Activated T-cell treated with anti-CD3 and anti-CD28 coated beads for 24 hours (primary cell): ENCODE measurements at places on chromosomes 7 and 10.

DNA sequence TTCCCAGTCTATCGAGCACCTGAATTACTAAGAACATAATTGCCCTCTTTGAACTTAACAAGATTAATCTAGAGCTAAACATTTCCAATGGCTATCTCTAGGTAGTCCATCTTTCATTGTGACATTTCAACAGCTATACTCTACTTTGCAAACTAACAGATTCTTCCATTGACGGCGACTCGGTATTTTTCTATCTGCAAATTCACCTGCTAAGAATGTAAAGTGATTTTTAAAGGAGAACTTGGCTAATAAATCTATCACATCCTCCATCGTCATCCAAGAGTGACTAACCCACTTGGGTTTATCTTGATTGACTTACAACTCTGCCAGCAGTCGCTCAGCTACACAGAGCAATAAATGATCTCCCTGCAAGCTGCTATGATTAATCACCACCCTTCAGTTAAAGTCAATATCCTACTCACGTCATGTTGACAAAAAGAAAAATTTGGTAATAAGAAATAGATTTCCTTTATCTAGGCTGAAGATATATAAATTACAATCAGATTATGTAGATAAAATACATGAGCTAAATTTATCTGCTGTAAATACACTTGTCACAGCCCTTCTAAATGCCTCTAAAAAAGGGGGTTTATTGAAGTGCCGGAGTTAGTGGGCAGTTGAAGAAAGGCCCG, 99.5 kb downstream of the SFMBT2 start:
- DNase-seq: no peak

GRCh38 chr7:139242741-139243281, 11.8 kb downstream of the UBN2 start:
- DNase-seq: no peak

DNA sequence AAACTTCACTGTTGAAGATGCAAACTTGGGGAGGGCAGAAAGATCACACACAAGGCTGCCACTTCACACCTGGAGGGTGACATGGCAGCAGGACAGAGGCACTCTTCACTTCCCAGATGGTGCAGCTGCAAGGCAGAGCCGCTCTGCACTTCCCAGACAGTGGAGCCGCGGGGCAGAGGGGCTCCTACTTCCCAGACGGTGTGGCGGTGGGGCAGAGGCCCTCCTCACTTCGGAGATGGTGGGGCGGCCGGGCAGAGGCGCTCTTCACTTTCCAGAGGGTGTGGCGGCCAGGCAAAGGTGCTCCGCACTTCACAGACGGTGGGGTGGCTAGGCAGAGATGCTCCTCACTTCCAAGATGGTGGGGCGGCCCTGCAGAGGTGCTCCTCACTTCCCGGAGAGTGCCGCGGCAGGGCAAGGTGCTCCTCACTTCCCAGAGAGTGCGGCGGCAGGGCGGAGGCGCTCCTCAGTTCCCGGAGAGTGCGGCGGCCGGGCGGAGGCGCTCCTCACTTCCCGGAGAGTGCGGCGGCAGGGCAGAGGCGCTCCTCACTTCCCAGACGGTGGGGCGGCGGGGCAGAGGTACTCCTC, 58.3 kb upstream of the PPP1R9A start:
- DNase-seq: no peak

- DNase-seq: no peak
Measured at GRCh38 chr10:74233281-74233680, 82.3 kb downstream of the ADK start.

- DNase-seq: no peak
Measured at GRCh38 chr10:70535001-70535400, 56.4 kb downstream of the PALD1 start.

- no peak for DNase-seq
Measured at GRCh38 chr10:102322914-102323313, 72.6 kb upstream of the NFKB2 start.

- no peak for DNase-seq
Measured at GRCh38 chr10:110967009-110967630, 47.7 kb downstream of the SHOC2 start.

DNA sequence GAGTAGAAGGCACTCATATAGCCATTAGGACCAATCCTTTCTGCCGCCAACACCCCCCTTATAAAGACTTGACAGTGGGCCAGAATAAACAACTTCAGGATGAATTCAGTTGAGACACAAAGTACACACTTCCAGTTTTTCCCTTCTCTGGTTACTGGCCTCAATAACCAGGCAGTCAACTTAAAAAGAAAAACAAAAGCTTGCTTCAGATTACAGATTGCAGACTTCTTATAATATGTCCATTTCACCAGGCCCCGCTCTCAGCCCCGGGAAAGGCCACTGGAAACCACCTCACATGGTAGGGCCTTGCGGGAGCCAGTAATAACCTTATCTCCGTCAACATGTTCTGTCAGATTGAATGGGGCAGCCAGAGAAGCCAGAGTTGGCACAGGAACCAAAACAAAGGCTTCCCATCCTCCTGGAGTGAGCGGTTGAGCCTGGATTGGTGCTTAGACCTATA, 108.8 kb downstream of the EGFR start:
- no peak for DNase-seq

- no peak for DNase-seq
Measured at GRCh38 chr10:87101996-87102395, 7.0 kb downstream of the SHLD2 start.

GRCh38 chr10:87850742-87851205, 12.6 kb downstream of the KLLN start:
- peak; percentile 29 for DNase-seq

GRCh38 chr7:16060502-16060901, 360.8 kb downstream of the CRPPA start:
- DNase-seq: no peak

GRCh38 chr7:47361746-47362215, 220.1 kb downstream of the TNS3 start:
- peak; percentile 9 for DNase-seq

DNA sequence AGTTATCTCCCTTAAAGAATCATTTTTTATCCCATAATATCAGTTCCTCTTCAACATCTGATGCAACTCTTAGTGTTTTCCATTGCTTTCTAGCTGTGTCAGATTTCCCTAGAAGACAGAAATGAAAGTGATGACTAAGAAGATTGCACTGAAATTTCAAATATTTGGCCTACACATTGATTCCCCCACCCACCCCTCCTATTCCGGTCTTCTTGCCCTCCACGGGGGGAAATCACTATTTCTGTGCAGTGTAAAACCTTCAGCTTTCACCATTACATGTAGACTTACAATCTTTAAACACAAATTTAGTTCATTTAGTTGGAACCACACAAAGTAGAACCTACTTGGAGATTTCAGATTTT, 63.7 kb upstream of the IL6 start:
- DNase-seq: no peak

- no peak for DNase-seq
Measured at GRCh38 chr10:5136468-5137087, 42.4 kb downstream of the AKR1C3 start.

DNA sequence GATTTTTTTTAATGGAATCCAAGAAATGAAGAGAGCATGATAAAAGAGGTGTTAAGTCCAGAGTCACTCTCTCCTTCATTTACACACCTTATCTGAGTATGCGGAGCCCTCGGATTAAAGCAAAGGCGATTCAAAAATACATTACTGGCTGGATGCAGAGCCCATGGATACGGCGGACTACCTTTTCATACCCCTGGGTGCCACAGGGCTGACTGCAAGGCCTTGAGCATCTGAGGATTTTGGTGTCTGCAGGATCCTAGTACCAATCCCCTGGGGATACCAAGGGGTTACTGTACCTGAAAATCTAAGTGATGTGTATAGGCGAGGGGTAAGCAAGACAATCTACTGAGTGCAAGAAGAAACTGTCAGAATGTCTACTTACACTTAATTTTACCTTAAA, 20.5 kb downstream of the PIP4K2A start:
- no peak for DNase-seq

DNA sequence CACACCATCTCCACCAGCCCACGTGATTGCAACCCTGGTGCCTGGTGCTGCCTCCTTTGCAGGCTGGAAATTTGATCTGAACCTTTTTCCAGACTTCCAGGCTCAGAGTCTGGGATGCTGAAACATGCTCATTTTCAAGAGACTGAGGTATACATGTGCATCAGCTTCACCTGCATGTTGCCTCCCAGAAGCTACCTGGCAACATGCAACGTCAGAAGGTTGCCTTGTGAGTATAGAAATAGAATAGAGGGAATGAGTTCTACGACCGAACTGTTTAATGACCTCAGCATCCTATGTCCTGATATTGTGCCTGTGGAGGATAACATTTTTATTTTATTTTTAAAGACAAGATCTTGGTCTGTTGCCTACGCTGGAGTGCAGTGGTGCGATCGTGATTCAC, 1.9 kb upstream of the ZNF212 start:
- no peak for DNase-seq

DNA sequence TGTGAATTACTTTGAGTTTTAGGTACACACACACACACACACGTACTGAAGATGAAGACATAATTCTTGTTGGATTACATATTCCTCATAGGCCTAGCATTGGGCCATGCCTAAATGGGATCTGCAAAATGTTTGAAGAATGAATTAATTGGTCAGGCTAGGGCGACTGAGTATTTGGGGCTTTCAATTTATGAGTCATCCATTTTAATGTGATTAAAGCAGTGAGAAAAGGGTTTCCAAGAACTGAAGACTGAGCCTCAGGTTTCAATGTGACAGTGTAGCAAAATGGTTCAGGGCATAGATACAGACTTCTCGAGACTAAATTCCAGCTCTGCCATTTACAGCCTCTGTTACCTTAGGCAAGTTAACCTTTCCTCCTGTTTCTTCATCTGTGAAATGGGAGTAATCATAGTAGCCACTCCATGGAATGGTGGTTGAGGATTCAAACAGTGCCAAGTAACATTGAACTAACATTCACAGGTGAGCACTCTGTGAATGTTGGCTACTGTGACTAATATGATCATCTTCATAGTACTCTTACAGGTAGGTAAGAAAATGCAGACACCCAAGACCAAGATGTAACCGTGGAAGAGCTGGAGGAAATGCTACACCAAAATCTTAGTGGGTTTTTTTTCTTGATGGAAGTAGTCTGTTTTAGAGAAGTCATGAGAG, 7.6 kb downstream of the BPGM start:
- no peak for DNase-seq
